ENCODE measurements at places on chromosomes 6 and 20.

DNA sequence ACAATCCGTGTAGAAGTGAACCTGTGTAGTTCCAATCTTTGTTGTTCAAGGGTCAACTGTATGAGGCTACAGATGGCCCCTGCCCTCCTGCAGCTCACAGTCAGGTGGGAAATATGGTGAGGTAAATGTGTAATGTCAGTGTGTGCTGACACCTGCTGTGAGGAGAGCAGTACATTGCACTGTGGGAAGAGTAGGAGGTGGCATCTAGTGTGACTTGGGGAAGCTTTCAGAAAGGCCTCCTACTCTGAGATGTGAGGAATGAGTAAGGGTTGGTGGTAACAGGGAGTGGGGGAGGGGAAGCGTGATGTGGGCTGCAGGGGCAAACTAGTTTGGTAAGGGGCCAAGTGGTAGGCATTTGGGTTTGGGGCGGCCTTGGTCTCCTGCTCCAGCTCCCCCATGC lies 188.8 kb downstream of the FARS2 start:
- peak; percentile 11 for DNase-seq

GRCh38 chr6:7169296-7169721 lies 61.5 kb downstream of the RREB1 start:
- DNase-seq = no peak

GRCh38 chr6:89585154-89585553 lies 53.4 kb downstream of the LYRM2 start:
- no peak for DNase-seq

GRCh38 chr6:149887343-149887742 lies 10.6 kb downstream of the RAET1E start:
- no peak for DNase-seq

DNA sequence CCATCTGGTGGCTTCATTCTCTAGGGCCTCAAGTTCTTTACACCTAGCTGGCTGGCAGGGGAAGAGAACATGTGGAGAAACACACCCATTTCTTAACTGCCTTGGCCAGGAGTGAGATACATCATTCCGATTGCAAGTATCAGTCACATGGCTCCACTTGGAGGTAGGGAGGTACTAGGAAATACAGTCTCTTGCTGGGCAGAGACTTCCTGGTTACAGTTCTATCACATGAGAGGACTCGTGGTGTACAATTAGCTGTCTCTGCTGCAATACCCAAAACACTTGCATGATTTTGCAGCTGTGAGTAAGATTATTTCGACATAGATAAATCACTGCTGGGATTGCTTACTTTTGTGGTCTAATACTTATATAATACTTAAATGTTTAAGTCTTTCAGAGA lies 51.1 kb downstream of the GTF2H5 start:
- no peak for DNase-seq

GRCh38 chr6:116029535-116029934 lies 31.2 kb downstream of the FRK start:
- DNase-seq = no peak

GRCh38 chr20:23269954-23270353 lies 80.6 kb upstream of the NXT1 start:
- no peak for DNase-seq

- DNase-seq = no peak
These were observed 90.0 kb upstream of the AKAP12 start for GRCh38 chr6:151149793-151150192.

DNA sequence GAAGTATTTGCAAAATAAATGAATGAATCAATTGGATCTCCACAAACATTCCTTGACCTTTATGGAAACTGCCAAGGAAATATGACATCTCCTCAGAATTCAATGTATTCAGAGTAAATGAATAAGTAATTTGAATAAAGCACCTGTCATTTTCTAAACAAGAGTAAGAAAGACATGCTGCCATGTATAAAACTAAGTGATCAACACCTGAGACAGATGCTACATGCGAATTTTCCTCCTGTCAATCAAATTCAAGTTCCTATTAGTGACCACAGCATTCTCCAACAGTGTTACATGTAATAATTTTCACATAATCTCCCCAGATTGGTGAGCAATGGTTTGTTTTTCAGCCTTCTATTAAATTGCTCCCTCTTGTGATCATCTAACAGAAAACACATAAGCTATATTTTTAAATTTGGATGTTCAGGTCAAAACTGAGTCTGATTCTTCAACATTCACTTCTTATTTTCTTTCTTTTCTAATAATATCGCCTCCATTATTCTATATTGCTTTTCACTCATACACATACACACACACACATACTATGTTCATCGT lies 163.2 kb upstream of the RNF217 start:
- no peak for DNase-seq

DNA sequence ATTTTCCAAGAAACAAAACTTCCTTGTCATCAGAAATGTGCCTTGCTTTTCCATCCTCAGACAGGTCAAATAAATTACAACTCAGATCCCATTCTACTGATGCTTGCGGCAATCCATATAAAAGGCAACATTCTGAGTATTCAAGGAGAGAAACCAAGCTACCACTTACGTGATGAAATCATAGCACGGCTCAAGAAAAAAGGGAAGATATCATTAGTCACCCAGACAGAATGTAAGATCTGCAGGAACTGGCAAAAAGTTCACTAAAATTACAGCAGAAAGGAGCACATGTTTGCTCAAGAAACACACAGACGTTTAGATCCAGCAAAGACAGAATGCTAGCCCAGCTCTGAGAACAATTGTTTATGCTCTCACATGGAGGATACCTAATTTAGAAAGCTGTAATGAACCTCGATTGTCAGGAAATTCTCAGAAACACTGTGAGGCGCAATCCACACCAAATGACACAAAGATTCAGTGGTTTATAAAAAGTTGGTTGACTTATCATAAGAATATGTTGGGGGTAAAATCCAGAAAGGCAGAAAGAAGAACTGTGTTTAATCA lies 304.2 kb downstream of the ADGRG6 start:
- no peak for DNase-seq

- no peak for DNase-seq
These were observed 441.0 kb upstream of the HS3ST5 start for GRCh38 chr6:114783783-114784182.

GRCh38 chr6:36701401-36701991 lies 3.9 kb downstream of the RAB44 start:
- no peak for DNase-seq

DNA sequence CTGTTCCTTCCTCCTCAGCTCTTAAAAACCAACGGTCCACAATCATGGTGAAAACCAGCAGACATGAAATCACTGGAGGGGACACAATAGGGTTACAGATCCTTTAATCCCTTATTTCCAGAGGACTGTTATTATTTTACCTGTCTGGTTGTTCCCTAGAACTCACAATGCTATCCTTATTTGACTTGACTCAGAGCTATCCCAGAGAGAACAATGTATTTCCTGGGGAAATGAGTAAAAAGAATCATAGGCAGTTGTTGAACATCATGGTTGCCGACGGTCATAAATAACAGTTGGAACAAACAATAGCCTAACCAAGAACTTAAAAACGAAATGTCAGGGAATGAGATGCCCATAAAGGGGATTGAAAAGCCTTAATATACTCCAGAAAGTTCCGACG lies 9.3 kb downstream of the OR2H1 start:
- no peak for DNase-seq

DNA sequence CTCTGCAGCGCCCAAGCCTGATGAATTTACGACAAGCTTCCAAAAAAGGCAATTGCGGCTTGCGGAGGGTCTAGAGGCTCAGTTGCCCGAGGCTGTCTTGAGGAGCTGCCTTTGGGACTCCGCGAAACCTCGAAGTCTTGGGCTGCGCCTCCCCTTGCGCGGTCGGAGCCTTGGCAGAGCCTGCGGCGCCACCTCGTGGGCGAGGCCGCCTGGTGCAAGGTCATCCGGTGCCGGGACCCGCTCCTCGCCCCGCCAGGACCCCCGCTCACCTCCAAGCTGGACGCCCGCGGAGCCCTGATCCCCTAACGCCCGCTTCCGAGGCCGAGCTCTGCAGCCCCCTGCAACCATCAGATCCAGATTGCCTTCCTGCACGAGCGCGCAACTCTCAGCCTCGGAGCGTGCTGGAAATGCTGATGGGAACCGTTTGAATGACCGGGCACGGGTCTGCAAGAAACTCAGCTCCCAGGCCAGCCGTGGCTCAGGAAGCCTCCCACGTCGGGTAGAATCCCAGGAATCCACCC lies 14.9 kb upstream of the FAM210B start:
- DNase-seq = peak; percentile 71

- DNase-seq = no peak
These were observed 39.8 kb upstream of the CAP2 start for GRCh38 chr6:17353440-17354175.

DNA sequence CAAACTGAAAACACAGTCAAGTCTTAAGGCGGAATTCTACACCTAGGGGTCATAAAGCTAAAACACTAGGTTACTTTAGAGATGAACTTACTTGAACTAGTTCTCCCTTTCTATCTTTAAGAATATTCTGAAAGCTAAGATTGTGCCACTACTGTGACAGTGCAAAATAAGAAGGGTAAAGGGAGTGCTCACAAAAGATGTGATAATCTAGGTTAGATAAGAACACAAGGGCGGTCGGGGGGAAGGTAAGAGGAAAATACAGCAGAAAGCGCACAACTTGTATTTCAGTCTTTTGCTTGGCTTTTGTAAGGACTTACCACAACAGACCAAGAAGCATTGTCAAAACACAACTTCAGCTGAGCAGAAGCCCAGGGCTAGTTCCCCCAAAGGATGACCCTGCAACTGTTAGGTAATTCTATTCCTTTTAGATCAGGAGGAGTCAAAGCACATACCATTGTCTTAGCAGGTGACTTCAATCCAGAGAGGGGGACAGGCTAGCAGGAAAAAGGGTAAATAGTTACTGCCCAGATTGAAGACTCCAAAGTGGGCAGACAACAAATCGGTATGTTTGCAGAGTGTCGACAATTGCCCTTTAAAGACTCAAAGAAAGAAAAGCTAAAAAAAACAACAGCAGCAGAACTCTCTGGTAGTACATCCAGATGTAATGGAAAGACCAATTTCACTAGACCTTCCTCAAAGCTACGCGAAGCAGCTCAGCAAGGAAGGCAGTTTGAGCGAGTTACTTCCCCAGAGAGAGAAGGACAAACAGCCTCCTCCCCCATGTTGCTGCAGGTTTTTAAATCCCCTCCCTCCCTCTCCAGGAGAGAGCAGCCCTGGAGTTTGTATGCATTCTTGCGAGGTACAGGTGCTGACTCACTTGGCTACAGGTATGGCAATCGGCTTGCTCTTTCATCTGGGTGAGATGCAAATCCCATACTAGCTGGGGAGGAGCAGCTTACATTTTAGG lies 59.0 kb downstream of the RIPOR2 start:
- no peak for DNase-seq

GRCh38 chr20:32805721-32806120 lies 14.0 kb upstream of the MAPRE1 start:
- DNase-seq = no peak

DNA sequence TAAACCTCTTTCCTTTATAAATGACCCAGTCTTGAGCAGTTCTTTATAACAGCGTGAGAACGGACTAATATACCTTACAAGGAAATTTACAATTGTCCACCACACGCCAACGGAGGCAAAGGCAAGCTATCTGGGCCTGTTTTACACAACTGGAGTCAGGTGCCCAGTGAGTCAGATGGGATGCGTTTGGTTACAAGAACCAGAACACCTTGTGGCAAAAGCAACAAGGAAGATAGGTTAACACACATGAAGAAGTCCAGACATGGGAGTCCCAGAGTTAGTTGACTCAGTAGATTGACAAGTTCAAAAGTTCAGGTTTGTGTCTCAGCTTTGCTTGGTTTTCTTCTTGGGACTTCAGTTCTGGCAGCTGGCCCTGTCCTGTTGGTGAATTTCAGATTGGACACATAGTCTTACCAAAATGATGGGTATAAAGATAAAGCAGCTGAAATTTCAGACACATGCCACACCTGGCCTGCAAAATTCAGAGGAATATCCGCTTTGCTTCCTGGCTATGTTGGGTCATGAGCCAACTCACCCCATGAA lies 97.9 kb downstream of the PXDC1 start:
- DNase-seq = no peak

DNA sequence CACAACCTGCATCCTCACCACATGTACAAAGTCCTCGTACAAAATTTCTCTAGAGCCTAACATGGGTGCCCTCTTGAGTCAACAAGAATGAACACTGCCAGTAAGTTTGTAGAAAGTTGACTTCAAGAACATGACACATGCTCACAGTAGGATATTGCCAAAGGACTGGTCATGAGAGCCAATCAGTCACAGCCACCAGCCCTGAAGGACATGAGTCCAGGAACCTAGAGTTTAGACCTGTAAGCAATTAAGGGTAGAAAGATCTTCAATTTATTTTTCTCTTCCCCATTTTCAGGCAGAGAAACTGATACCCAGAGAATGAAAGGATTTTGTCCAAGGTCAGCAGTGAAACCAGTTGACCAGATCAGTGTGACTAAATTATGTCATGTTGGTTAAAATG lies 96.1 kb downstream of the MAFB start:
- no peak for DNase-seq

GRCh38 chr6:163955096-163955495 lies 540.6 kb downstream of the QKI start:
- DNase-seq = no peak

- DNase-seq = no peak
These were observed 13.8 kb downstream of the MARCKS start for GRCh38 chr6:113870917-113871316.

DNA sequence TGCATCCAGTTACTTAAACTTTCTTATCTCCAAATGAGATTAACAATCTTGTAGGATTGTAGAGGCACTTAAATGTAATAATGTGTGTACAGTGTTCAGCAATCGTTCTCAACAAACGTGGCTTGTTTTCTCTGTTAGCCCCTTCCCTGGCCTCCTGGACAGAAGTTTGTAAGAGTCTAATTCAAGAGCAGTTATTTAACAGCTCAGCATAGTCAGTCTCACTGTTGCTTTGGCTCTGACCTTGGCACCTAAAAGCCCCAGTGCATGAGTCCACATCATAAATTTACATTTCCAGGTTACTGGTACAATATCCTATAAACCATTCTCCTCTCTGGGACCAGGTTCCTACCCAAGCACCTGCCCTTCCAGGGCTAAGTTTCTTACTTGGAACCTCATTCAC lies 11.5 kb upstream of the PHF3 start:
- no peak for DNase-seq

- no peak for DNase-seq
These were observed 260.1 kb upstream of the SGK1 start for GRCh38 chr6:134577998-134578397.

DNA sequence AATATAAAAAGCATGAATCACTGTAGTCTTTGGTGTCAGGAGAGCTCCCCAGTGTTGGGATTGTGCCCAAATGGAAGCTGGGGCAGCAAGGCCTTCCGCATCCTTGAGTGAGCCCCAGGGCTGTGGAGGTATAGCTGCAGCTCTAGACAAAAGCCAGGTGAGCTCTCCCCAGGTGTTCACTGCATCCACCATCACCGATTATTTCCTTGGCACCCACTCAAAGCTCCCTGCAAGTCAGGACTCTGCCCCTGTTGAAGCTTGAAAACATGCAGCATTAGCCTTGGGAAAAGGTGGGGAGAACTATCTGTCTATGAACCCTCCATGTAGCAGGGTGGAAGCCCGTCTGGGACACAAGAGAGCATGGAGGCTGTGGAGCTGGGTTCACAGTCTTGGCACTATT lies 228.8 kb downstream of the BMP7 start:
- no peak for DNase-seq

- no peak for DNase-seq
These were observed 518.7 kb upstream of the RNF217 start for GRCh38 chr6:124443541-124443940.
